G401 (cell line): ENCODE measurements at places on chromosomes 7 and 10.

DNA sequence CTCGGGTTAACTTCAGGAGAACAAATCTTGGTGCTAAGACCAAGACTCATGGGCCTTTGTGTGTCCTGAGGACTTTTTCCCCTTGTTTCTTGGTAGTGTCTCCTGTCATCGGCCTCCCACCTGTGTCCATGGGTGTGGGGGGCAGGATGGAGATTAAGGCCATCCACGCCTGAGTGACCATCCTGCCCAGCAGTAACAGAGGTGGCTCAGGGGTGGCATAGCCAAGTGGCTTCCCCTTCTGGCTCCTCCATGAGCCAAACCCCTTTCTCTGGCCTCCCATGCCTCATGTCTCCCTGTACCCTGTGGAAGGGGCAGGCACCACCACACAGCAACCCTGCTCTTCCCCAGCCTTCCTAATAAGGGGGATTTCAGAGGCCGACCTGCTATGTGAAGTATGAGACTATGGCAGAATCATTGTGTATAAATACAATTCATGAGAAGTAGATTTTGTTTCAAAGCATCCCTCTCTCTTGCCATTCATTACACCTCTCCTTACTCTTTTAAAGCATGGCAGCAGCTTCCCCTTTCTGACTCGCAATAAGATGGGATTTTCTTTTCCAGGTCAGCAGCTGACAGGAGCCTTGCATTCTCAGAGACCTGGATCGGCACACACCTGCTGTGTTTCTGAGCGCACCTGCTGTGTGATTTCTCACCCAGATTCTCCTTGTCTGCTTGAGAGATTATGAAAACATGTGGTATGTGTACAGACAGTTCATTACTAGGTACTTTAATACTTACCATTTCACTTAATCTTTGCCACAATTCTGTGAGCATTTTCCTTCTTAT, 102.5 kb downstream of the XPNPEP1 start:
- peak; percentile 1 for DNase-seq

- no peak for DNase-seq
These were observed 8.5 kb downstream of the PDZD8 start for GRCh38 chr10:117366741-117367140.

DNA sequence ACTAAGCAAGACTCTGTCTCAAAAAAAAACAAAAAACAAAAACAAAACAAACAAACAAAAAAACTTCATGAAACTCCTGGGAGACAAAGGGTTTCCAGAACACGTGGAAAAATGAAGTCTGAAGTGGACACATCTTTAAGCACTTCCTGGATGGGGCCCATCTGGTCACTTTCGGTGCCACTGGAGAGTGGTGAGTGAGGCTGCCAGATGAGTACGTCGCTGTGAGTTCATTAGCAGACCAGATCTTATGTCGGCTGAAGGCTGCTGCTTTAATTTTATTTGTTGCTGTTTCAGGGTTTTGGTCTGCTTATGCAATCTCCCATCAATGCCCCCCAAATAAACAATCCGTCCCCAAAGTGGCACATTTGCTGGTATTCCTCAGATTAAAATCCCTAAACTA, 64.4 kb downstream of the NPTX2 start:
- no peak for DNase-seq

- DNase-seq = peak; percentile 88
These were observed 2.0 kb downstream of the ZMIZ1 start for GRCh38 chr10:79070606-79071395.

- no peak for DNase-seq
These were observed 73.1 kb upstream of the UCN3 start for GRCh38 chr10:5291501-5292195.

DNA sequence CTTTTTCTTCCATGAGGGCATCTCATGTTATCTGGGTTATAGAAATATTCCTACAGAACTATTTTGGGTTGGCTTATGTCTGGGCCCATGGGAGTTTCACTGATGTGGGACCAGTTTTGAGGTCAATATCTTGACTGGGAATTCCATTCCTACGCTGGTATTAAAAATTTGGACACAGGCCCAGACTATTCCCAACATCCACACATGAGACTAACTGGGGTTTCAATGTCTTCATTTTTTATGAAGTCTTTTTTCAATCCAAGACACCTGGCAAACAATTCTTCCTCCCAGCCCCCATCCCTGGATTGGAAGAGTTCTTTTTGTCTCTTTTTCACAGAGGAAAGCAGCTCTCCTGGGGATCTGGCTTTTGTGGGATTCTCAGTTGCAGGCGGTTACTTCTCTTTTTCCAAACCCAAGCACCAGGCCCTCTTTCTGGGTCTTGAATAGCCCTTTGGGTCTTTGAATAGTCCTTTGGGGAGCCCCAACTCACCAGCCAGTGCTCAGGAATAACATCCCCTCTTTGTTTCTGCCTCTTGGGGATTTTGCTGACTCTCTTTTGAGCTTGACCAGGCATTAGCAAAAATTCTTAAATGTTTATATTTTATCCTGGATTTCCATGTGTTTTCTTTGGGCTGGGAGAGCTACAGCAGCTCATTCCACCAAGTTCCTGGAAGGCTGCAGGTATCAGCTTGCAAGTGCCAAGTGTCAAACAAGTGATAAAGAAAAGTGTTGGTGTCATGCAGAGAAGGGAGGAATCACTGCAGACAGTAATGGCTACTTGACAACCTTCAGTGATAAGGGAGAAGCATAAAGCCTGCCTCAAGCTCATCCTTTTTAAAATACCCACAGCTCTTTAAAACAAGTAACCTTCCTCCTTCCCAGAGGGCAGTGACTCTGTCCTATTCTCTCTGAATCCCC, 234.3 kb downstream of the ADAM12 start:
- DNase-seq = no peak

GRCh38 chr10:7043055-7043653, 367.7 kb downstream of the SFMBT2 start:
- DNase-seq = no peak
